ENCODE measurements at places on chromosomes 4 and X.

- no peak overlapping the region for H3K27ac ChIP-seq
- DNase-seq = no peak
- H3K36me3 ChIP-seq = no peaks in the 10 kb centered on the region
- H3K4me1 ChIP-seq = no peaks in the 10 kb centered on the region
- no peaks in the 10 kb centered on the region for H3K27me3 ChIP-seq
Measured at GRCh38 chrX:18377796-18378195, 23.3 kb upstream of the SCML2 start.

DNA sequence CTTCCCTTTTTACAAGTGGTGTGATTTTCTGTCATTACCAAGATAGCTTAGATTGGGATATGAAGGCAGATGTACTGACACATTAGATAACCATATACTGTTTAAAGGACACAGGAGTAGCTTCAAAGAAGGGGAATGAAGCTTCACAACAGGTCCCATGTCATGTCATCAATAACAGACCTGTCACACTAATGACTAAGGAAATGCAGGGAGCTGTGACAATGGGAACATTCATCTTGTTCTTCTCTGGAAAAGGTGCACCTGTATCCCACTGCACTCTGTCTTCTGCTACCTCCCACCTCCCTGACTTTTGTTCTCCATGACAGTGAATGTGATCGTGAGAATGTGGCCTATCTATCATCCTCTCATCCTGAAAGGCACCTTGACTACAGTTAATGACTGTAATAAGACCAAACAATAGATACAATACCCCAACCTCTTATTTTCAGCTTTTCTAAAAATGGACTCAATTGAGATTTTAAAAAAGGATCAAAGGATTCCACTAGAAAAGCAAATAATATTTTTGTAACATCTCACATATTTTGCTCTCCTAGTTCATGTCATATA lies 472.5 kb downstream of the STPG2 start:
- H3K36me3 ChIP-seq = no peaks in the 10 kb centered on the region
- H3K27me3 ChIP-seq = no peaks in the 10 kb centered on the region
- DNase-seq = no peak
- no peak overlapping the region for H3K4me3 ChIP-seq

DNA sequence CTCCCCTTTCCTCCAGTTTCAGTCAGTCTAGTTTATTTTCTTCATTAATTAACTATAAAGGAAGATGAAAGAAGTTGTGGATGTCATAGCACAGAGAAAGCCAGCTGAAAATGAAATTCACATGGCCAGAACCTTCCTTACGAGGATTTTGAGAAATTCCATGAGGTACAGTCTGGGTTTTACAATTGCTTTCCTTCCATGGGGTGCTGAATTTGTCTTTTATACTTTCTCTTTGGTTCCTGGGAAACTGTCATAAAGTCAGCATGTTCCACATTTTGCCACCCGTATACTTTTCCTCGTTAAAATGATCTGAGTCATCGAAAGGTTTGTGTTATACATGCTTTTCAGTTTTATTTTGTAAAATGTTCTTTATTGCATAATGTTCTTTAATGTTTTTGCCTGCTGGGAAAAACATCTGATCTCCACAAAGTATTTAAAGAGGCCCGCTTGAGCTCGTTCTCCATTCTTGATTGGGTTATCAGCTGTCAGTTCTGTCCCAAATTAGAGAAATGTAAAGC lies 78.1 kb upstream of the CLDN34 start:
- H3K4me1 ChIP-seq = peaks cover 5% of the 10 kb centered on the region
- H3K27me3 ChIP-seq = no peaks in the 10 kb centered on the region
- H3K27ac ChIP-seq = no peak overlapping the region
- DNase-seq = no peak
- H3K36me3 ChIP-seq = no peaks in the 10 kb centered on the region

- H3K27me3 ChIP-seq = no peaks in the 10 kb centered on the region
- H3K4me3 ChIP-seq = no peak overlapping the region
- DNase-seq = no peak
- no peaks in the 10 kb centered on the region for H3K36me3 ChIP-seq
Measured at GRCh38 chr4:1788254-1788973, 4.7 kb upstream of the FGFR3 start.

DNA sequence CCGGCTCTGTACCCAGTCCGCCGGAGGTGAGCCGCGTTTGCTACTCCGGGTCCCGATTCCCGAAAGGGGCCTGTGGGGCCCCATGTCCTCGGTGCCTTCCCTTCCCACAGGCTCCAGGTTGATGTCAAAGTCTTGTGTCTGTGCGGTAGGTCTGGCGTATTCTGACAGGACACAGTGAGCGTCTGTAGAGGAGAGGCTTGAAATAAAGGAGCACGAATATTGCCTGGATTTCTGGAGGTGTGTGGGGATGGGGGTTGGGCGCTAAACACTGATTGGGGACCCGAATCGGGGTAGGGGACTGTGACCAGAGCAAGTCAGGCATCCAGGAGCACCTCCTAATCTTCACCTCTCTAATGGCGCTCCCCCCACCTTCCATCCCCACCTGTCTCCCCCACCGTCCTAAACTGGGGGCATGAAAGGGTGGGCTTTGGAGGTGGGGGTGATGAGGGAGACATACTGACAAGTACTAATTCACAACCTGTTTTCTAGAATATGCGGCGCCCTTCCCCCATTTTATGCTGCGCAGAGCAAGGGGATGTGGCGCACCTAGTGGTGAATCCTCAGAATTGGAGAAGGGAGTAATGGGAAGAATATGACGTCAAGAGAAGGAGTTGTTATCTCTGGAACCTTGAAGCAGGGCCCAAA lies 855 bp downstream of the GPRASP2 start:
- H3K27me3 ChIP-seq = no peaks in the 10 kb centered on the region
- H3K27ac ChIP-seq = peak overlapping the region; percentile 93
- DNase-seq = peak; percentile 79

- no peak overlapping the region for H3K4me3 ChIP-seq
- H3K27ac ChIP-seq = no peak overlapping the region
- no peaks in the 10 kb centered on the region for H3K27me3 ChIP-seq
- no peaks in the 10 kb centered on the region for H3K4me1 ChIP-seq
- no peak for DNase-seq
Measured at GRCh38 chr4:142741995-142742394, 104.1 kb downstream of the INPP4B start.

Measured in ovary (tissue), 10 donors.